ENCODE measurements at places on chromosomes 4 and X.

GRCh38 chr4:16569790-16570189, 328.7 kb downstream of the LDB2 start:
- DNase-seq = no peak

- no peak for DNase-seq
These were observed 122.6 kb upstream of the BMPR1B start for GRCh38 chr4:94635177-94635576.

- DNase-seq = no peak
These were observed 43.2 kb upstream of the TMSB15B start for GRCh38 chrX:103919270-103919637.

DNA sequence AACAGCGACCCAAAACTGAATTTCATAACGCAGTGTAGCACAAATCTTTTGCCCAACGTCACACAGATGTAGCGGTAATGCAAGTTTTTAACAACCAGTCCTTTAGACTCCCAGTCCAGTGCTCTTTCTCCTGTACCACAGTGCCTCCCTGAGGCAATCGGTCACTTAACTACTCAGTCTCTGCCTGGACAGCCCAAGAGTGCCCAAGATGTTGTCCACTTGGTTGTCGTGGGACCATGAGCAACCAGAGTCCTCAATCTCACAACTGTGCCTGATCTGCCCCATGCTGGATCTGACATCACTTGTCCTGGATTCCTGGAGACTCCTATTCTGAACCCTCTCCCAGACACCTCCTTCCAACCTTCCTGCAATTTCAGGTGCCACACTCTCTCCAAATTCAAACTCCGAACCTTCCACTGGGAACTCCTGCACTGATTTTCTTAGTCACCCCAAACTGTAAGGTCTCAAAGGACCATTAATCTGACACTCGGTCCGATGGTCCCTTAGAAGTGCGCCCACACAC, 702 bp downstream of the MMGT1 start:
- peak; percentile 37 for DNase-seq

- no peak for DNase-seq
These were observed 69.5 kb upstream of the BRWD3 start for GRCh38 chrX:80879143-80879542.
